ENCODE measurements at places on chromosomes 3 and 15.

DNA sequence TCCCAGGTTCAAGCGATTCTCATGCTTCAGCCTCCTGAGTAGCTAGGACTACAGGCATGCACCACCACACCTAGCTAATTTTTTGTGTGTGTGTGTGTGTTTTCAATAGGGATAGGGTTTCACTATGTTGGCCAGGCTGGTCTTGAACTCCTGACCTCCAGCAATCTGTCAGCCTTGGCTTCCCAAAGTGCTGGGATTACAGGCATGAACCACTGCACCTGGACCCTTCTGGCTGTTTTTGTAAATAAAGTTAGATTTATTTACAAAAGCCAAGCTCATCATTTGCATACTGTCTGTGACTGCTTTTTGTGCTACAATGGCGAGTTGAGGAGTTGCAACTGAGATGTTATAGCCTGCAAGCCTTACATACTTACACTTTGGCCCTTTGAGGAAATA lies 28.6 kb upstream of the IL16 start:
- no peak for DNase-seq

DNA sequence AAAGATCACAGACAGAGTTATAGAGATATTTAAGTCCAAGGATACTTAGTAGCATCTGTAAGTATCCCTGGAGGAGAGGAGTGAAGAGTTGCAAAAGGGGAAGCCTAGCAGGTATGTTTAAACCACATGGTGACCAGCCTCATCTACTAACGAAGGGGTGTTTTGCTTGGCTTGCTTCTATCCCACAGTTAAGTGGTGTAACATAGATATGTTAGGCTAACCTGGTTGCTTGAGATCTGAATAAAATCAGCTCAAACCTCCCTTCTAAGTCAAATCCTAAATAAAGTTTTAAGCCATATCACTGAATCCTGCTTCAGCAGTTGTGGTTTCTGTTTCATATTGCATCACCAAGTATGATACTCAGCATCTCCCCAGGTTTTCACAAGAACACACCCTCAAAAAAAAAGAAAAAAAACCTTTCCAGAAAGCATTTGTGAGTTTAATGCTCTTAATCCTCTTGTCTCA lies 880.2 kb downstream of the ROBO1 start:
- DNase-seq: no peak

- DNase-seq: no peak
Measured at GRCh38 chr3:9404680-9405079, 7.3 kb downstream of the SETD5 start.

- DNase-seq: no peak
Measured at GRCh38 chr15:64530472-64530871, 70.1 kb downstream of the ZNF609 start.

DNA sequence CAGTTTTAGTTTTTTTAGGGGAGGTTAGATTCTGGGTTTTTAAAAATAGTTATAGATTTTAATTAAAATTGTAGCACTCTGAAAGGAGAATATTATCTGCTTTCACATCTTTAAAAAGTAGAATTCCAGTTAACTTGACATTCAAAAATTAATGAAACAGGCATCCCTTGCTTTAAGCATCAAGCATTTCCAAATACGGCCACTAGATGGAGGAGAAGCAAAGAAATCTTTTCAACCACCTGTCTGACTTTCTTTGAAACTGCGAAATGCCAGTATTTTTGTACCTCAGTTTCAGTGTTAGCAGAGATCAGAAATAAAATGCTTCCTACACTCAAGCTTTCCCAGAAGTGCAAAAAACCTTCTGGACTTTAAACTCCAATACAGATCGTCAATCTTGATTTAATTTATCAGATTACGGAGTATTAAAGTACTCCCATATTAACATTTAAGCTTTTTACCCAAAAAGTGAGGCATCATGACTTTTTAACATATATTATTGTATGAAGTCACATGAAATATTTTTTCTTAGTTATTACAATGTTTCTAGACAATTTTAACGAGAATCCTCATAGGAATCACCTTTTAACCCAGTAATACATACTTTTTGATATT lies 153.3 kb downstream of the P3H2 start:
- no peak for DNase-seq

DNA sequence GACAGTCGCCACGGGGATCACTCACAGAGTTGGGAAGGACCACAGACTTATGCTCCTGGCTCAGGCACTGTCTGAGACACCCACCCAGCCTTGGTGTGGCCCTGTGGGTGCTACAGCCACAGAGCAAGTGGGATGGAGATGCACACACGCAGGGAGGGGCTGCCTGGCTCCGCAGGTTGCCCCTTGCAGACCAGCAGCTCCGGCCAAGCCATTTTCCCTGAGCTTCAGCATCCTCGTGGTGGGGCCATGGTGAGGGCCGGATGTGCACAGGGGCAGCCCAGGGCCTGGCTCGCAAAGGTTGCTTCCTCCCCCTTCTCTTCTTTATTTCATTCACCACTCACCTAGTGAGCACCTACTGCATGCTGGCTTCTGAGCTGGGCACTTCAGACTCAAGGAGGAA lies 55.4 kb upstream of the GRIP2 start:
- no peak for DNase-seq

GRCh38 chr15:74191798-74192197 lies 10.8 kb downstream of the STRA6 start:
- no peak for DNase-seq

Data from keratinocyte (primary cell).